ENCODE measurements at places on chromosomes 13 and 19. TPM values are rescaled to one million over a fixed set of nuclear protein-coding genes. Genes with fewer than 3 reads are reported as not detected.

The GPC6 gene
- total RNA-seq: not detected

The LAIR1 gene
- 7.7 TPM for total RNA-seq

The FRY gene
- total RNA-seq: 1.8 TPM

The NAT14 gene
- 21.7 TPM for total RNA-seq

The HRC gene
- not detected for total RNA-seq

The IL17D gene
- not detected for total RNA-seq

The LCP1 gene
- 758 TPM for total RNA-seq

The ZSCAN1 gene
- total RNA-seq: not detected

The KL gene
- 0.75 TPM for total RNA-seq

The GJB6 gene
- 0.91 TPM for total RNA-seq

The HS6ST3 gene
- not detected for total RNA-seq

The ZIC5 gene
- not detected for total RNA-seq

The ARRDC5 gene
- 0.24 TPM for total RNA-seq

The IL4I1 gene
- total RNA-seq: 40.4 TPM

The ZNF571 gene
- 0.47 TPM for total RNA-seq

The FFAR3 gene
- 0.21 TPM for total RNA-seq

The LILRB5 gene
- not detected for total RNA-seq

The KCNC3 gene
- 20.3 TPM for total RNA-seq

The TNFSF13B gene
- total RNA-seq: 2.7 TPM

The SOHLH2 gene
- not detected for total RNA-seq

The PLVAP gene
- not detected for total RNA-seq

The C19orf38 gene
- 3.6 TPM for total RNA-seq

The WDR88 gene
- not detected for total RNA-seq

The MEIS3 gene
- not detected for total RNA-seq

The ZNF836 gene
- total RNA-seq: 6.3 TPM

The SETDB2 gene
- total RNA-seq: 14.5 TPM

The DACT3 gene
- 3.2 TPM for total RNA-seq

The CYP2A6 gene
- not detected for total RNA-seq

The GJA3 gene
- total RNA-seq: not detected

The CYP4F8 gene
- not detected for total RNA-seq

The SERPINE3 gene
- not detected for total RNA-seq

The SPIB gene
- 1.6 TPM for total RNA-seq

The ETV2 gene
- 1.1 TPM for total RNA-seq

The KLK14 gene
- total RNA-seq: 1.1 TPM

The PPP1R13L gene
- 13.4 TPM for total RNA-seq

The SHD gene
- not detected for total RNA-seq

The ZNF229 gene
- total RNA-seq: not detected

The GAPDHS gene
- total RNA-seq: not detected

The METTL21C gene
- not detected for total RNA-seq

The OR4F17 gene
- total RNA-seq: not detected

The SUGT1 gene
- total RNA-seq: 77.8 TPM

The C3 gene
- total RNA-seq: 5.3 TPM

The POU2F2 gene
- 72.0 TPM for total RNA-seq

The ZNF763 gene
- 0.51 TPM for total RNA-seq

Data from activated CD4-positive, alpha-beta T cell treated with anti-CD3 and anti-CD28 coated beads, Interleukin-2, amount 10 ng/mL, durations not matched to agents 24 days and 14 days (primary cell).